ENCODE measurements at places on chromosomes 12 and 14.

- no peak for DNase-seq
Measured at GRCh38 chr14:25056688-25057078, 6.7 kb upstream of the STXBP6 start.

- no peak for DNase-seq
Measured at GRCh38 chr12:56029666-56030293, 8.9 kb downstream of the IKZF4 start.

DNA sequence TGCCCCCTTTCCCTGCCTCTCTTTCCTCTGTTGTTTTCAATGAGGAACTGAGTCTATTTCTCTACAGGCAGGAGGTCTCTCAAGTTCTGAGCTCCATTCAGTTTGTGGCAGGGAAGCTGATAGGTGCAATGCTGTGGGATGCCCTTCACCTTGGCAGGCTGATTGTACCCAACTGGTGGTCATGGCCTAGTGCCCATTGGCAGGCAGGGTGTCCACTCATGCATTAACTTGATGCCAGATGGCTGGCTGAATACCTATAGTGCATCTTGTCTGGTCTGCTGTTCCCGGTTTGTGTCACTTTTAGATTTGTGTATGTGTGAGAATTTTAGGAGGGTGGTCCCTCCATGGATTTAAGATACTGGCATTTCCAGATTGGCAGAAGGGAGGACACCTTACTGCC lies 20.0 kb upstream of the ITGA5 start:
- no peak for DNase-seq

DNA sequence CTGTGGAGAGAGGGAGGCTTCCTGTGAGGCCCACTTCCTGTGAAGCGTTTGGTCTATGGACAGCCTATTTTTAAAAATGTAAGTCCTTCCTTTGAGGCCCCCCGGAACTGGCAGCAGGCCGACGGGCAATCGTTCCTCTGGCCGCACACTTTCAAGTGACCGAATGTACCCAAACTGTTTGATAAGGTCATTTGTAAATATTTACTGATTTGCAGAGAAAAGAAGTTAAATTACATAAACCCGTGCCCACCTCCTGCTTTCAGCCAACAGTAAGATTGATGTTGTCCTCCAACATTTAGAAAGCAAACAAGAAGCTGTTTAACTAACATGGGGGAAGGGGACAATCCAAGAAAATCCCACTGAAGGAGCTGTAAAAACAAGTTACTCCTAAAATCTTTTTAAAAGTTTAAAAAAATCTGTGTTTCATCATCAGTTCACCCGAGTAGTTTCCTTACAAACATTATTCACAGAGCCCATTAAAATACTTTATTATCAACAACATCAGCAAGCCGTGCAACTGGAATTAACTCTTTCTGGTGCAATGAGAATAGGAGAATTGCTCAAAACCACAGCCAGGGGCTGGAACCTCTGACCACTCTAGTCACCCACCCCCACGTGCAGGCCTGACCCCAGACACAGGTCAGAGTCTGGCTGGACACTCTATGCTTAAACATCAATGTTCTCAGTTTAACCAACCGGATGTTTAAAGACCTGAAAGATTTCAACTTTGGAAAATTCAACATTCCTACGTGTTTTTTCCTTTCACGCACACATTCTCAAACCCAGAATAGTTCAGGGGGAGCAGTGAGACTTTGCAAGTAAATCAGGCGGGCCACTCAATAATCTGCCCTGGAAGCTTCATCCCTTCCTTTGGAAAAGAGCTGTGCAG lies 65.3 kb downstream of the FOXN3 start:
- no peak for DNase-seq

DNA sequence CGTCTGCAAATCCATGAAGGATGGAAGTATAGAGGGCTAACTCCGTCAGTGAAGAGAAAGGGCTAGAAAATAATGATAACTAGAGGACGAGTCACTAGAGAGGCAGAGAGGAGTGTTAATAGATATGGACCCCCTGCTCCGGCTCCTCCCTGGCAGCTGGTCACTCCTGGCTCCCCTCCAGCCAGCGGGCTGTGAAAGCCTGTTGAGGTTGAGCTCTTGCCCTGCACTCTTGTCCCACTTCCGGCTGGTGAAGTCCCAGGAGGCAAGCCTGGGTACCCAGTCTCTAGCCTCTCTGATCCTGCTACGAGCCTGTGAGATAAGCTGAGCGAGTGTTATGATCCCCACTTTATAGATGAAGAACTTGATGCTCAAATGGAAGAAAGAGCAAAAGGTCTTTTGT lies 90.3 kb downstream of the RFX4 start:
- no peak for DNase-seq

DNA sequence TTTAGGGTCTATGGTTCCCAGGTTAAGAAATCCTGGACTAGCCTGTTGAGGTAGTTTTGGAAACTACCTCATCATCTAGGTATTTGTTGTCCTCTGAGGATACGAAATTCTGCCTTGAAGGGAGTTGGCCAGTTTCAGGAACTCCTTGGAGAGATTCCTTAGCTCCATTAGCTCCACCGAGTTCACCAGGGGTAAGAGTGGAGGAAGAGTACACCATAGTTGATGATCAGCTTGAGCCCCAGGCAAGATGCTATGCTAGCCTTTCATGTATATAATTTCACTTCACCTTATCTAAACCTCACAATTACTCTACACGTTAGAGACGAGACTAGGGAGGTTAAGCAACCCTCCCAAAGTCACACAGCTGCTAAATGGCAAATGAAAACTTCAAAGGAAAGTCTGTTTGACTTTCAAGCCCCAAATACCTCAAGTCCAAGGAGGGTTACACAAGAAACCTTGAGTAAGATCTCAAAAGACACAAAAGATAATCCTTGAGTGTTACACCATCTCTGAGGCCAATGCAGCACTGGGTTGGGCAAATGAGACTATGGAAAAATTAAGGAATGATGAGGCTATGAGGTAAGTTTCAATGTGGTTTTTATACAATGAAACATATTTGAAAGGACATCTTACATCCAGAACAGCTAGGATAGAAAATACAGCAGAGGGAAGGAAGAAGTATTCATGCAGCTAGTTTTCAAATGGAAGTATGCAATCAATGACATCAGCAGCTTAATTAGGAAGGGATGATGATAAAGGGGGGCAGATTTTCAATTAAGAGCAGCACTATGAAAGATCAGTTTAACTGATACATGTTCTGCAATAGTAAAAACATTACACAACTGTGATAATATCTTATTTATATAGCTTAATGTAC lies 97.2 kb upstream of the KRAS start:
- DNase-seq, result no peak

GRCh38 chr12:130686511-130686991 lies 29.5 kb downstream of the RIMBP2 start:
- no peak for DNase-seq

DNA sequence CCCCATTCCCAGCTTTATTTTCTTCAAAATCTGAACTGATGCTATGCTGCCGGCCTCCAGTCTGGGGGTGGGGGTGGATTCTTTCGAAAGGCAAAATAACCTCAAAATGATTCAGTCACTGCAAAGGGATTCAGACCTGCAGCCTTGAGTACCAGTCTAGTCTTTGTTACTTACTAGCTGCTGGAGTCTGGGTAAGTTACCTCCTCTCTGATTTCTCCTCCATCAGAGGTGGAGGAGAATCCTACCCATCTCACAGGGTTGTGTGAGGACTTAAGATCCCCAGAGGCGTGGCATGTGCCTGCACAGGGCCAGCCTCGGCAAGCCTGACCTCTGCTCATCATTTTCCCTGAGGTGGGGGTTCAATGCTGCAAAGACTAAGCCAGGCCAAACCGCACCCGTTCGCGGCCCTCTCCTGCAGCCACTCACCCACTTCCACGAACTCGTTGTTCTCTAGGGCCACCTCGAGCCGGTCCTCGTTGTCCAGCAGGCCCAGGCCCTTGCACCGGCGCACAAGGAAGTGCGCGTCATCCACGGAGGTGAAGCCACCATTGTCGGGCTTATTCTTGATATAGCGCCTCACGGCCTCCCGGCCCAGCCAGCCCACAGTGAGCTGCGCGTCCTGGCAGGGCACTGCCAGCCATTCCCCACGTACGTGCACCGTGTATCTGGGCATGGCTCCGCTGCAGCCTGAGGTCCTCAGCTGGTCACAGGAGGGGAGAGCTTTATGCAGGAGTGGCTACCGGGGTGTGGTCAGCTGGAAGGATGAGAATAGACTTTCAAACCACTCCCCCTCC lies 709 bp downstream of the HAL start:
- no peak for DNase-seq

DNA sequence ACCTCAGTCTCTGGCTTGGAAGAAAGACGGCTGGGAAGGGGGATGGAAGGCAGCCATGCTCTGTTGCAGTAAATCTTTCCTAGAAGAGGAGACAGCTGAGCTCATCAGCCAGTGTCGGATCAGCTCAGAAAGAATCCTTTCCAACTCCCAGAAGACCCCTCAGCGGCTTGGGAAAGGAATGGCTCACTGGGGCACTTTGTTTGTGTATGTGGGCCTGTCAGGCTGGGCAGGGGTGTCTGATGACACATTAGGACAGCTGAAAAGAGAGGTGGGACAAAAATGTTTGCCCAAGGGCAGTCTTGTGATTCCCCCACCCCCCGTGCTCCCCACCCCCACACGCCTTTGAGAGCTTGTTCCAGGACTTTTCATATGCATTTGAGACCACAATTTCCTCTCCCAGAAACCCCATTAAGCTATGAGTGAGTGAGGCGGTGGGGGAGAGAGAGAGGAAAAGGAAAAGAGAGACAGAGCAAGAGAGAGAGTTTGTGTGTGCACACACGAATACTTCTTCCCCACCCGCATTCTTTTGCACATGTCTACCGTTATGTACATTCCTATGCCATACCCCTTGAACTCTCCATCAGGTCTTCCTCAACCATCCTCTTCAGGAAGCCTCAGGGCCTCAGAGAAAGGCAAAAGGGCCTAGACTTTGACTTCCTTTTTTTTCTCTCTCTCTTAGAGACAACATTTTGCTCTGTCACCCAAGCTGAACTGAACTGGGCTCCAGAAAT lies 198.9 kb downstream of the ZFP36L1 start:
- no peak for DNase-seq

- DNase-seq, result no peak
Measured at GRCh38 chr12:70415987-70416386, 49.9 kb downstream of the KCNMB4 start.

DNA sequence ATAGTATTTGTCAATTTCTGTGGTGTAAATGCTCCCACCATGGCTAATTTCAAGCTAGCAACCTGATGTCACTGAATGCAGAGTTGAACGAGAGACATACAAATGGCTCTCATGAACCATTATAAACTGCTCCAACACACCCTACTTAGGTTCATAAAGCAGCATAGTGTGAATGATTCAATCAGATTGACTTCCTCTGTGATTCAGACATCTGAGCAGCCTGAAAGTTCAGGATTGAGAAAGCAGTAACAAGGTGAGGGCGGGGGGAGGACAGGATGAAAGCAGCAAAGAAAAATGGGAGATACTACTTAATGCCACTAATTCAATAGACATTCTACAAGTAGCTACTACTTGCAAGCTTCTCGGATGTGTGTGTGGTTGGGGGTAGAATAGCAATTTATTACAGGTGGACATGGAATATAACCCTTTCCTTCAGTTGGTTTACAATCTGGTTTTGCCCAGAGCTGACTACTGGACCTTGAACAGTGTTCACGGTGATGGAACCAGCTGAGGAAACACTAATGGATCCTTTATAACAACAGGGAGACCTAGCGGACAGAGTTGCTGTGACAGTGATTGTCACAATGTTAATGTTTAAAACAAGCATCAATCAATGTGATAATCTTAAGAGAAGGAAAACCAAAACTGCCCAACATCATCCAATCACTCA lies 52.5 kb upstream of the PELI2 start:
- no peak for DNase-seq

DNA sequence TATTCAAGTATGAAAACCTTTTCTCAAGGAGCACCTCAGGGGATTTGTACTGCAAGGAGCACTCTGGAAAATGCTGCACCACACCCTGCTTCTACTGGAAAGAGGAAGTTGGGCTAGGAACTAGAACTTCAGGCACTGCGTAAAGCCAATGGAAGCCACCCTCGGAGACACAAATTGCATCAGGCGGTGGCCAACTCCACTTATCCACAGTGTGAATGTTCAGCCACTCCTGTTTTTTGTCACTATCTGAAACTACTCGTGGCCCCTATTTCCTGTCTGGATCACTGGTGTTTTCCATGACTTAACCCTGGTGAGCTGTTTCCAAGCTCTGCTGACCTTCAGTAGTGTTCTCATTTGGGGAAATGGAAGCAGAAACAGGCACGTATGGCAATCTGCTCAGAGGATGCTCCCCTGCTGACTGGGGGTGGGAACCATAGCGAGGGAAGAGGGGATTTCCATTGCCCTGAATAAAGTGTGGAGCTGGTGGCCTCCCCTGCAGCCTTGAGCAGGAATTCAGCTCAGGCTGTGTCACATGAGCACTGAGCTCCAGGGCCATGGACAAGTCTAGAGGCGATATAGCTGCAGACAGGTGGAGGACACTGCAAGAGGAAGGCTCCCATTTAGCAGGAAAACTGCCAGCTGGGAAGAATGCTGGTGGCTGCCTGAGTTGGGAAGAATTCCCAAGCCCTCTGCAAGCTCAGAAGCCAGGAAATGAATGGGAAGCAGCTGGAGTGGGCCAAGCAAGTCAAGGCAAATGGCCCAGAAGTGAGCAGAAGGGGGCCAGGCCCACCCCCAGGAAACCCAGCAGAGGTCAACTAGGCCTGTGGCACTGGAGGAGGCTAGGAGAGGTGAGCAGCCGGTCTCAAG lies 50.5 kb upstream of the RAP1B start:
- DNase-seq, result no peak

DNA sequence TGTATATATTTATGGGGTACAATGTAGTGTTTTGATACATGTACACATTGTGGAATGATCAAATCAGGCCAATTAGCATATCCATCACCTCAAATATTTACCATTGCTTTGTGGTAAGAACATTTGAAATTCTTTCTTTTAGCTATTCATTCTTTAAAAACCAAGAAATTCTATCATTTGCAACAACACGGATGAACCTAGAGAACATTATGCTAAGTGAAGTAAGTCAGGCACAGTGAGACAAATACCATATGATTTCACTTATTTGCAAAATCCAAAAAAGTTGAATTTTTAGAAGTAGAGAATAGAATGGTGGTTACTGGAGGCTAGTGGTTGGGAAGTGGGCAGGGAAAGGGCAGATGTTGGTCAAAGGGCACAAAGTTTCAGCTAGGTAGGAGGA lies 129.3 kb upstream of the PTPRQ start:
- DNase-seq, result no peak

DNA sequence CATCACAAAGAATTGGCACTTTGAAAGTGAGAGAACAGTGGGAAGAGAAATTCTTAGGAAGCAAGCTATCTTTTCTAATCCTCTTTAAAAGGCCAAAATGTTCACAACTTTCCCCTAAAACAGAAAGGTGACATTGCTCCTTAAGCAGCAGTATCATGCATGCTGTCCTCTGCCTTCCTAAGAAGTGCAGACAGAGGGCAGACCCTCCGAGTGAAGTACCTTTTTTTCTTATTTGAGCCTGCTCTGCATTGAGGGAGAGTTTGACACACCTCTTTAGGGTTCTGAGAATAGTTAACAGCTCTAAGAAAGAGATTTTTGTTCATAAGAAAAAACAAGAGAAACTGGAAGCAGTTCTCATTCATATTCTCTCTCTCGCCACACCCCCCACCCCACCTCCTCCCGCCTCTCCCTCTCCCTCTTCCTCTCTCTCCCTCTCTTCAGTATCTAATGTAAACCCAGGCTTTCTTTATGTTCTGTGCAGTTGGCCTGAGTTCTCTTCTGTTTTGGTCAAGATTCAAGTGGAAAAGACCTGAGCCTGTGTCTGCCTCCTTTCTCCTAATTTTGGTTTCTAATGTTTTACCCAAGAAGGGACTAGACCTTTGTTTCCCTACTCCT lies 709.1 kb downstream of the DIO2 start:
- DNase-seq, result no peak

All from NCI-H187 treated with DMSO at 0.1 percent for 48 hours (cell line).